Glutamatergic neuron (in vitro differentiated cells): ENCODE measurements at places on chromosomes 16 and 17. TPM values are rescaled to one million over a fixed set of nuclear protein-coding genes. Genes with fewer than 3 reads are reported as not detected.

Gene C17orf113
- total RNA-seq, result 2.4 TPM

Gene KRTAP16-1
- total RNA-seq, result not detected

Gene AHSP
- not detected for total RNA-seq

- no peak for DNase-seq
Measured at GRCh38 chr17:71585540-71585939, 535.3 kb upstream of the SOX9 start.

DNA sequence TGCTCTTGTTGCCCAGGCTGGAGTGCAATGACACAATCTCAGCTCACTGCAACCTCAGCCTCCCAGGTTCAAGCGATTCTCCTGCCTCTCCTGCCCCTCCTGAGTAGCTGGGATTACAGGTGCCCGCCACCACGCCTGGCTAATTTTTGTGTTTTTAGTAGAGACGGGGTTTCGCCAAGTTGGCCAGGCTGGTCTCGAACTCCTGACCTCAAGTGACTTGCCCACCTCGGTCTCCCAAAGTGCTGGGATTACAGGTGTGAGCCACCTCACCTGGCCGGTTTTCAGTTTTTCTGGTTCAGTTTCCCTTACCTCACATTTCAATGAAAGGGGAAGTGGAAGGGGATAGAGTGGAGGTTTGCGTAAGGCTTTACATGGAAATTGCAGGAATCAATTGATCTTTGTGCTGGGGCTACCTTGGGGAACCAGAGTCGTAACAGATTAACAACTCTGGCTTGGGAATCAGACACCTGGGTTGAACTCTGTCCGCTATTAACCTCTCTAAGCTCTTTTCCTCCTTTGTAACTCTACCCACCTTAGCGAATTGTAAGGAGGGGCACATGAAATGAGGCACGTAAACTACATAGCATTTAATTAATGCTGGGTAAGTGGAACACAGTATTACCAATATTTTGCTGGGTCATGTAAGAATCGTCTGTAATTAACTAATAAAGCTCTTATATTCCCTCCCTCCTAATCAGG is 3.2 kb downstream of the MPV17L start:
- no peak for DNase-seq

- DNase-seq, result no peak
Measured at GRCh38 chr16:6932871-6933385, 399.7 kb upstream of the RBFOX1 start.

- DNase-seq, result no peak
Measured at GRCh38 chr16:30887927-30888326, 6.0 kb downstream of the BCL7C start.

DNA sequence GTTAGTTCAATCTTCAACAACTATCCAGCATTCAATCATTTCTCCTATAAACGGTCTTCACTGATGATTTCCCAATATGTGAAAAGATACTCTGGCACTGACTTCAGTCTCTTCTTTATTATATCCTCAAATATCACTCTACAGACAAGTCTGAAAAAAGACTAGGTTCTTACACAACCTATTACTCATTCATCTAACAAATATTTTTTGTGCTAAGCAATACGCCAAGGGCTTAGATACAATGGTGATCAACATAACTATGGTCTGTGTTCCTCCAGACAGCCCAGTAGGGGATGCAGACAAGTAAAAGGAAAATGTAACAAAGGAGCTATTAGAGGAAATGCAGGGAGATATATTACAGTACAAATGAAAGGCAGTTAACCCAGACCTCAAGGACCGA is 63.9 kb downstream of the MYO1D start:
- DNase-seq, result no peak
